ENCODE measurements at places on chromosomes 3 and 15.

- no peak for DNase-seq
These were observed 321.0 kb upstream of the NAALADL2 start for GRCh38 chr3:174538151-174538550.

DNA sequence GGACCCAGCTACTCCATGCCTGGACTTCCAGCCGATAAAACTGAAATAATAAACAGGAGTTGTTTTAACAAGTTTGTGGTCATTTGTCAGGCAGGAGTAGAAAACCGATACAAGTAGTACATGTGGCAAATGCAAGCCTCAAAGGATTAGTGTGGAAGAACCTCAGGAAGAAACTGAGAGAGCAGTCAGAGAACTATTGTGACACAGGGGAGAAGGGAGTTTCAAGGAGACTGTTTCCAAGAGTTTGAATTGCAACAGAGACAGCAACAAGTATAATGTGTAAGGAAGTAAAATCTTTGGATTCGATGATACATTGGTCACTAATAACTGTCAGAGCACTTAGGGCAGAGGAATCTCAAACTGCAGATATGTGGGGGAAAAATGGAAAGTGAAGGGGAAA lies 450.6 kb upstream of the ARHGEF26 start:
- DNase-seq, result no peak

- peak; percentile 26 for DNase-seq
These were observed 11.6 kb downstream of the TAMM41 start for GRCh38 chr3:11835028-11835639.

DNA sequence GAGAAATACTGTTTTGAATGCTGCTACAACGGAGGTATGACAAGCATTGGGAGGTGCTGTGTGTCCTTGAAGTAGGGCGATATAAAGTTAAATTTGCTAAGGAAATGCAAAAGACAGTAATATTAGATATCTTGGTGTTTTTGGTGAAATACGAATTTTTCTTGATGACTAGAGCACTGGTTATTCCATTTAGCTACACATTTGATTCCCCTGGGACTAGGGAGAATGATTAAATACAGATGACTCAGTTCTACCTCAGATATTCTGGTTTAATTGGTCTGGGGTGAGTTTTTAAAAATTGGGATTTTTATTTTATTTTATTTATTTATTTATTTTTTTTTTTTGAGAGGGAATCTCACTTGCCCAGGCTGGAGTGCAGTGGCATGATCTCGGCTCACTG lies 18.7 kb upstream of the GADL1 start:
- DNase-seq, result peak; percentile 84

DNA sequence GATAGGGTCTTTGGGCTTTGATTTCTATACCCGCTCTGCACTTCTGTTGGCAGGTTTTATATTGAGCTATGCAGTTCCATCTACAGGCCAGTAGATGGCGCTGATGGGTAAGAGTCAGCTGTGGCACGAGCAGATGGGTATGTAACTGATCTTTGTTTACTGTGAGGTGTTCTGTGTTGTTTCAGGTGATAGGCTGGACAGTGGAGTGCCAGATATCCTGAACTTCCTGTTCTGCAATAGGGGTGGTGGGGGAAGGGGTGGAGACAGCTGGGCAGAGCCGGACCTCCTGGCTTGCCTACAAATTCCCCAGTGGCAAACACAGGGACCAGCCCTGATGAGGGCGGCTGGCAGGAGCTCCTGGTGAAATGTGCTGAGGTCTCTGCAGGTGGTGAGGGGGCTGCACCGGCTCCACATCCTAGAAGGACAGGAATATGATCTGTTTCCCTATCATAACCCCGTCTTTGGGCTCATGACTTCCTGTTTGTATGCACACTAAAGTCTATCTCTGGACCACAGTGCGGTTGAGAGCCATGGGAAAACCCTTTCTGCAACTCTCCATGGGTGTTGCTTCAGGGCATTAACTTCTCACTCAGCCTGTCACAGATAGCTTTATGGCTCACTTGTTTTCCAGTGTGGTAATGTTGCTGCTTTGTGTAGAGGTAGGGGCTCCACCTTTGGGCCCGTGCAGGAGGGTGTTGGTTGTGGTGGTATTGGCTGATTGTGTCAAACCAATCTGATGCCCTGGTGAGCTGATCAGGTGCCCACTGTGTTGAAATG lies 13.4 kb upstream of the FAM98B start:
- DNase-seq, result peak; percentile 50

- DNase-seq, result no peak
These were observed 516.5 kb upstream of the PPP2R3A start for GRCh38 chr3:135449046-135449445.

GRCh38 chr3:143810166-143810952 lies 37.9 kb downstream of the SLC9A9 start:
- no peak for DNase-seq

- DNase-seq, result no peak
These were observed 106.5 kb downstream of the TPRA1 start for GRCh38 chr3:127483902-127484591.

DNA sequence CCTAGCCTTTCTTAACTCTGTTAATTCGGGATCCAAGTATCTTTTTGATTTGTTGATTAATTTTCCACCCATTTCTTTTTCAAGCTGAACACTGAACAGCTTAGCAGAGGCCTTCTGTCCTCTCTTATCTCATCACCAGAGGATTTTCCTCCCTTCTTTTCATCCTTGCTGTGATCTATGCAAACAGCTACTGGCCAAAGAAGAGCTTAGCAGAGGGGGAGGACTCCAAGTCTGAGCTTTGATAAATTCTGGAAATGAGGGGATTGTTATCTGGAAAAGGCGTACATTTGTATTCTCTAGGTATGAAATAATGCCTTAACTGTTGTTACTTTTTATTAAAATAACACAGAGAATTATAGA lies 13.4 kb downstream of the DZIP3 start:
- no peak for DNase-seq

- DNase-seq, result peak; percentile 2
These were observed 79.4 kb upstream of the CADPS start for GRCh38 chr3:62954580-62954979.

DNA sequence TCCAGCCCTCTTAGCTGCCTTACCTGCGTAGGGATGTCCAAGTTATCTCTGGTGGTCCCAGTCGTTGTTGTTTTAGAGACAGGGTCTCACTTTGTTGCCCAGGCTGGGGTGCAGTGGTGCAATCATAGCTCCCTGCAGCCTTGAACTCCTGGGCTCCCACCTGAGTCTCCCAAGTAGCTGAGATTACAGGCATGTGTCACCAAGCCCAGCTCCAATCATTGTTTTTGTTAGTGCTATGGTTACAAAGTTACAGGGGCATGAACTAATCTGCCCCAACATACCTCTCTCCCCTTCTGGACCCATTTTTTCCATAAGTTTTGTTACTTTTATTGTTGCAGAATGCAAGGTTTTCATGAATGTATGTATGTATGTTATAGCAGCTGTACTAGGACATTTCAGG lies 54.7 kb downstream of the CTDSPL2 start:
- no peak for DNase-seq

DNA sequence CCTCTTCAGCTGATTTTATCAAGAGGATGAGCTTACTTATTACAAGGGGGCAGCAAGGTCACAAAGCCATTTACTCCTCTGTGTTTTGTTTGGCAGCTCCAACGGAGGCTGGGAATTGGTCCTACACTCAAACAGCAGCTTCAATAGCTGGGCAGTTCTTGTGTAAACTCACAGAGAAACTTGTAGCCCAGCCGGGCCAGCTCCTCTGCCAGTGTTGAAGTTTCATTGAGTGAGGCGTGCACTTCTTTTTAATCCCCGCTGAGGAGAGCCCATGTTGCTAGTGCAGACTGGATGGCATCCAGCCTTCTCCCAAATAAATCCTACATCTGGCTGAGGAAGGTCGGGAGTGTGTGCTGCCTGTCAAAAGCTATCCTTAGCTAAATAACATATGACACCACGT lies 59.5 kb downstream of the BFSP2 start:
- no peak for DNase-seq

GRCh38 chr3:20666091-20666490 lies 480.1 kb upstream of the SGO1 start:
- DNase-seq, result no peak

- DNase-seq, result peak; percentile 90
These were observed 46.7 kb downstream of the UBE3A start for GRCh38 chr15:25391971-25392721.

DNA sequence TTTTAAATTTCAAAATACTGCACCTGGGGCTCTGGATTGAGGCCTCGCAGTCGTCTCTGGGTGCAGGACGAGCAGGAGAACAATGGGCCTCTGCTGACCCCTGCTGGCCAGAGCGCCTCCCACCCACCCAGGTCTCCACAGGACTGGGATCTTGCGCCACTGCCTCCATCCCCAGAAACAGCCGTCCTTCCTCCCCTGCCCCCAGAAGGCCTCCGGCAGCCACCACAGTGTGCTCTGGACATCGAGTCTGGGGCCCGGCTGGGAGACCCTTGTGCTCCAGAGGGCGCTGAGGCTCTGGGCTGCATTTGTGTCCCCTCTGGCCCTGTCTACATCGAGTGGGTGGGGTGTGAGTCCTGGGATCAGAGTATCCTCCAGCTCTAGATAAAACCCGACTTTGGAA lies 6.7 kb upstream of the ACSBG1 start:
- peak; percentile 58 for DNase-seq

DNA sequence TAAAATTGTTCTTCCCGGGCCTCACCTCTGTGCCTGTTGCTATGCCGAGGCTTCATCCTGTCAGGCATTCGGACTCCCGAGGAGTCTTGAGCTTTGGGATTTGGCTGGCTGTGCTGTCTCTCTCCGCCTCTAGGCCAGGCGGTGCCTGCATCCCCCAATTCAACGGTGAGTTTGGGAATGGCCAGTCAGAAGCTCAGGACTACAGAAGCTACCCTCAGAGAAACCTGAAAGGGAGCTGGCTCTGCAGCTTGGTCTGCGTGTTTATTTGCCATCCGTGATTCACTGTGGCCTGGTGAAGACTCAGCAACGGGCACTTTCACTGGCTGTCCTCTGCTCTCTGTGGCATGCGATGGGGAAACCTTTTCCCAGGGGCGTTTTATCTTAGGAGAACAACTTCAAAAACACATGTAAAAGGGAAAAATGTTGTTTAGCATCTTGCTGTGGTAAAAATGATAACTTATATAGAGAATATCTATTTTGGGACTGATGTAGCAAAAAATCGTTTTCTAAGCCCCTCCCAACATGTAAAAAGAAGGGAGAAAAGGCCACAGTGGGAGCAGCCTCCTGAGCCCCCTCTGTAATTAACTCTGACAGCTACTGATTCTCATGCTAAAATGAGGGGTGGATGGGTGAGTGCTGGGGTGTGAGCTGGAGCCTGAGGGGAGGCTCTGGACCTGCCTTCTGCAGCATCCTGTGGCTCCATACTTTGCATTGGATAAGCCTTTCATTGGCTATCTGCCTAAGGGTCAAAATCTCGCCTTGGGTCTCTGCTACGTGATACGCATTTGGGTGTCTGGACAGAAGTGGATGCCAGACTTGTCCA lies 103.4 kb upstream of the KLHL25 start:
- DNase-seq, result no peak

- peak; percentile 31 for DNase-seq
These were observed 1375.1 kb upstream of the ALCAM start for GRCh38 chr3:103991461-103992115.

DNA sequence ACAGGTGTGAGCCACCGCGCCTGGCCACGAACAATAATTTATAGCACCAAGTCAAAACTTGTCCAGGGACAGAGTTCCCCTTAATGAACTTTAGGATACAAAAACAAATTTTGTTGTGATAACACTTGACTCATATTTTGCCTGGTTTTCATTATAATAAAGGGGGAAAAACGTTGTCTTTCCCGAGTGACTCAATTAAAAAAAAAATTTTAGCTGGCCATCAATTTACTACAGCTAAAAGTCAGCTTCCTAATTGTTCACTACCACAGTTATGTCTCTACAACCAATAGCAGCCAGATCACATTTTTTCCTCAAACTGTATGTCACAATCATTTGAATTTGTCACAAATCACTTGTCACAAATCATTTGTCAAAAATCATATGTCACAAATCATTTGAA lies 116.0 kb downstream of the P3H2 start:
- DNase-seq, result peak; percentile 25

DNA sequence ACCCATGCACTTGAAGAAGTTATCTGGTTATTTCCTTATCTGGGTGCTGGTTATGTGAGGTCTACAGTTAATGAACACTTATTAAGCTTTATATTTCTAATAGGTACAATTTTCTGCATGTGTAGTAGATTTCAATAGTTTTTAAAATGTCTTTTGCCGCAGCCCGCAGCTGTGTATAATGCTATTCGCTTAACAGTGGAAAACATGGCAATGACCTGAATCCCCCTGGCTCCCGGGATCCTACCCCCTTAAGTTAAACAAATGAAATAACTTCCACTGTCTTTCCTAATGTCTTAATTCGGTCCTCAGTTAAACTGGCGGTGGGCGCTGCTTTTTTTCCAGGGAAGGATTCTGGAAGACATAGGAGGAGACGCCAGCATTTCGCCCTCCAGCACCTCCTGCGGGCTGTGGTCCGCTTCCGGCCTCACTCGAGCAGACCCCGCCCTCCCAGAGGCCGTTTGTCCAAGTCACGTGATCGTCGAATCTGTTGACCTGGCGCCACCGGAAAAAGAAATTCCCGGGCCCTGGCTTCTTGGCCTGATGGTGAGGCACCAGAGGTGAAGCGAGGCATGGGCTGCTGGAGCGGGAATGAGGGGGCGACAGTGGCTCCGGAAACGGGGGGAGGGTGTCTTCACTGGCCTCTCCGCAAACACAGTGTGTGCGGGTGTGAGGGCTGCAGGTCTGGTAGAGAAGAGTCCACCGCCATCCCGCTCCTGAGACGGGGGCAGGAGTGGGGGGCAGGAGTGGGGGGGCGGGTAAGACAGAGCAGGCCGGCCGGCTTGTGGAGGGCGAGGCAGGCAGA lies 45.6 kb upstream of the CSPG4 start:
- peak; percentile 91 for DNase-seq

DNA sequence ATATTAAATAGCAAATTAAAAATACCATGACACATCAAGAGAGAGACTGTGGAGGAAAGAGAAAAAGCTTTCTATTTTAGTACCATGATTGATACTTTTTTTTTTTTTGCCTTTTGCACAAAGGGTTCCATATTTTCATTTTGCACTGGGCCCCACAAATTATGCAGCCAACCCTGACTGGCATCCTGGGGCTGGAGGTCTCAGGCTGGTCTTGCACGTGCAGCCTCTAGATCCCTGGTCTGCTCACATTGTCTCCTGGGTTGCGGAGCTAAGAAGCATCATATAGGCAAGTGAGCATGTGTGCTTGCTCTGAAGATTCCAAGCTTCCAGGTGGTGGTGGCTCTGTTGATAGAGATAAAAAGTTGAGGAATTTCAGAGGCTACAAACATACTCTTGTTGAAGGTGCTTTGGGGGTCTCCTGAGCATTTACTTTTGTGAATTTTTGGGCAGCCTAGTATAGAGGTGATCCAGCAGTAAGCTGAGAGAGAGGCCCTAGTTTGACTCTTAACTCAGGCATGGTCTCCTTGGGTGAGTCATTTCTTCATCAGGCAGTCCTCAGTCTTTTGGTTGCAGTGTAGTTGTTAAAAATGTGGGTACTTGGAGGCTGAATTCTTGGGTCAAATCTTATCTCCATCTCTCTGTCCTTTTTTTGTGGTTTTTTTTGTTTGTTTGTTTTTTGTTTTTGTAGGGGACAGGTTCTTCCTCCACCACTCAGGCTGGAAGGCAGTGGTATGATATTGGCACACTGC lies 31.3 kb downstream of the SMAD3 start:
- DNase-seq, result peak; percentile 69

- peak; percentile 88 for DNase-seq
These were observed 5.1 kb downstream of the RBP1 start for GRCh38 chr3:139534455-139534812.

GRCh38 chr3:190514413-190515153 lies 698 bp downstream of the IL1RAP start:
- peak; percentile 34 for DNase-seq

GRCh38 chr3:106059953-106060517 lies 191.2 kb upstream of the CBLB start:
- no peak for DNase-seq
